Activated naive CD8-positive, alpha-beta T cell treated with anti-CD3 and anti-CD28 coated beads for 36 hours (primary cell): ENCODE measurements at places on chromosomes 1 and 21.
A peak's percentile ranks its signal among the peaks of the same experiment; 100 is the strongest.

- DNase-seq, result no peak
Observed at GRCh38 chr1:67840449-67840848, 7.2 kb upstream of the GNG12 start.

- DNase-seq, result no peak
Observed at GRCh38 chr1:168093616-168094015, 43.1 kb downstream of the GPR161 start.

DNA sequence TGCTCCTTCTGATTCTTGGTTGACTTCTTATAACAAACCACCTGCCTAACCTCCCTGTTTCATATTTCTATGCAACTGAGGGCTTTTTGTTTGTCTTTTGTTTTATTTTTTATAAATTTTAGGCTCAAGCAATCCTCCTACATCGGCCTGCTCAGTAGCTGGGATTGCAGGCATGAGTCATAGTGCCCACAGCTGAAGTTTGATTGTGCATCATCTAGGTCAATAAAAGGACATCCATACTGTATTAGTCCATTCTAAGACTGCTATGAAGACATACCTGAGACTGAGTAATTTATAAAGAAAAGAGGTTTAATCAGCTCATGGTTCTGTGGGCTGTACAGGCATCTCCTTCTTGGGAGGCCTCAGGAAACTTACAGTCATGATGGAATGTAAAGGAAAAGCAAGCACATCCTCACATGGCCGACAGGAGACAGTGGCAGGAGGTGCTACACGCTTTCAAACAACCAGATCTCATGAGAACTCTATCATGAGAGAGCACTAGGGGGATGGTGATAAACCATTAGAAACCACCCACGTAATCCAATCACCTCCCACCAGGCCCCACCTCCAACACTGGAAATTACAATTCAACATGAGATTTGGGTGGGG lies 285.0 kb downstream of the SIPA1L2 start:
- no peak for DNase-seq

- DNase-seq, result no peak
Observed at GRCh38 chr1:58849551-58849950, 65.7 kb upstream of the JUN start.

- DNase-seq, result no peak
Observed at GRCh38 chr1:58745117-58745516, 38.7 kb downstream of the JUN start.

DNA sequence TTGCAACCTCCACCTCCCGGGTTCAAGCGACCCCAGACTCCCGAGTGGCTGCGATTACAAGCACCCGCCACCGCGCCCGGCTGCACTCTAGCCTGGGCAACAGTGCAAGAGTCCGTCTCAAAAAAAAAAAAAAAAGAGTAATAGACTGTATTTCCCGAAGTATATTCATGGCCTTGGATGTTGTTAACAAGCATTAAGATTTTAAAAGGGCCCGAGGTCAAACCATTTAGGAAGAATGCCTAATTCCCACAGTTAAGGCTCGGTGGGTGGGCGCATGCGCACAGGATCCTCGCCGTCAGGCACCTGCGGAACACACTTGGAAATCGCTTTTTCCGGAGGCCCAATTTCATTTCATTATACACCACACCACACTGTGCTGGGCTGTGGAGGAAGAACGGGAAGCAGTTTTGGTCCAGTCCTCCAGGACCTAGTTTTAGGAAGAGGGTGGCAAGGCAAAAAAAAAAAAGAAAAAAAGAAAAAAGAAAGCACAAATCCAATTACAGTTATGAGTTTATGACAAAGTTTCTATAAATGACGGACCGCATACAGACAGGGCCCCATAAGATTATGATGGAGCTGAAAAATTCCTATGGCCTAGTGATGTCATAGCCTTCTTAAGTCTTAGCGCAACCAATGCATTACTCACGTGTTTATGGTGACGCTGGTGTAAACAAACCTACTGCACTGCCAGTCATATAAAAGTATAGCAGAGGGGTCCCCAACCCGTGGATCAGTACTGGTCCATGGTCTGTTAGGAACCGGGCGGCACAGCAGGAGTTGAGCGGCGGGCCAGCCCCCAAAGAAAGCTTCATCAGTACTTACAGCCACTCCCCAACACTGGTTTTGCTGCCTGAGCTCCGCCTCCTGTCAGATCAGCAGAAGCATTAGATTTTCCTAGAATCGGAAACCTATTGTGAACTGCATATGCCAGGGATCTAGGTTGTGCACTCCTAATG lies 38.2 kb downstream of the H3-3A start:
- peak; percentile 31 for DNase-seq

DNA sequence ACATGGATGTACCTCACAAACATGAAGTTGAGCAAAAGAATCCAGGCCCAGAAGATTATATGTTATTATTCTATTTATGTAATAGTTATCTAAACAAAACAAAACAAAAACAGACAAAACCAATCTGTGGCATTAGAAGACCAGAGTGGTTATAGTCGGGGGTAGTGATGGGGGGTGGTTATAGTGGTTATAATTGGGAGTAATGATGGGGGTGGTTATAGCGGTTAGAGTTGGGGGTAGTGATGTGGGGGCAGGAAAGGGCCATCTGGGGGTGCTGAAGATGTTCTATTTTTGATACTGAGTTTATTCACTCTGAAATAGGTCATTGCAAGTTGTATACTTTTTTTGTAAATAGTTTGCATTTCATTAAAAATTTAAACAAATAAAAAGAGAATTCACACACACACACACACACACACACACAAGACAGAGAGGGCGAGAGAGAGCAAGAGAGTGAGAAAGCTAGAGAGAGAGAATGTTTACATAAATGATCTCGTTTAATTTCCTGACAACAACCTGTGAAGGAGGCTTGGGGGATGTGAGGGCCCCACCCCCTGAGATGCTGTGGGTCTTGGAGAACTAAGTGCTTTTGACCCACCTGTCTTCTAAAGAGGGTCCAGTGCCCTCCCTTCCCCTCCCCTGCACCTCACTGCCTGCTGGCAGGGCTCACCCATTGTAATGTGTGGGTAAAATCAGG lies 37.4 kb downstream of the RHOU start:
- no peak for DNase-seq

GRCh38 chr1:214850432-214851050 lies 232.0 kb upstream of the KCNK2 start:
- no peak for DNase-seq

GRCh38 chr1:77539519-77540142 lies 142.8 kb downstream of the ZZZ3 start:
- DNase-seq, result no peak

GRCh38 chr1:22297999-22298398 lies 153.7 kb upstream of the ZBTB40 start:
- no peak for DNase-seq

DNA sequence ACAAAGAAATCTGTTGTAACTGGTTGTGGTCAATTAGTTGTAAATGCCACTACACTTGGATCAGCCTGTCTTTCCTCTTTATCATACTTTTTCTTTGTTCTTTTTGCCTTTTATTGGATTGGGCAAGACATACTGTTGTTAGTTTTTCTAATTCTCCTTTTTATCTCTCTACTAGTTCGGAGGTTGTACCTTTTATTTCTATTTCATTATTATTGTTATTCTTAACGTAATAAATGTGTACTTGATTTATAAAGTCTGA lies 59.2 kb downstream of the IVNS1ABP start:
- DNase-seq, result no peak

- no peak for DNase-seq
Observed at GRCh38 chr1:158062174-158062573, 68.7 kb downstream of the KIRREL1 start.

- DNase-seq, result no peak
Observed at GRCh38 chr1:39268112-39268581, 63.7 kb downstream of the MACF1 start.

DNA sequence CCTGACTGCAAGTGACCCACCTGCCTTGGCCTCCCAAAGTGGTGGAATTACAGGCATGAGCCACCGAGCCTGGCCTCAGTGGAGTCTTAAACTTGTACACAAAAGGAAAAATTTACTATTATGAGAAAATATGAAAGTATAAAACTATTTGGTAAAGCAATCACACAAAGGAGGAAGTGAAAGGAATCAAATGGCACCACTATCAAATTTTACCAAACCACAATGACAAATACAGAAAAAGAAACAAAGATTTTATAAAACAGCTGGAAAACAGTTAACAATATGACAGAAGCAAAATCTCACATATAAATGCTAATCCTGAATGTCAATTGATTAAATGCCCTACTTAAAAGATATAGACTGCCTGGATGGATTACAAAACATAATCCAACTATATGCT lies 42.1 kb upstream of the NEGR1 start:
- DNase-seq, result peak; percentile 8

GRCh38 chr1:4161366-4162006 lies 261.4 kb upstream of the C1orf174 start:
- no peak for DNase-seq

- DNase-seq, result no peak
Observed at GRCh38 chr1:207672522-207673130, 27.7 kb downstream of the CR1L start.

GRCh38 chr1:25541889-25542658 lies 1.3 kb upstream of the LDLRAP1 start:
- no peak for DNase-seq

DNA sequence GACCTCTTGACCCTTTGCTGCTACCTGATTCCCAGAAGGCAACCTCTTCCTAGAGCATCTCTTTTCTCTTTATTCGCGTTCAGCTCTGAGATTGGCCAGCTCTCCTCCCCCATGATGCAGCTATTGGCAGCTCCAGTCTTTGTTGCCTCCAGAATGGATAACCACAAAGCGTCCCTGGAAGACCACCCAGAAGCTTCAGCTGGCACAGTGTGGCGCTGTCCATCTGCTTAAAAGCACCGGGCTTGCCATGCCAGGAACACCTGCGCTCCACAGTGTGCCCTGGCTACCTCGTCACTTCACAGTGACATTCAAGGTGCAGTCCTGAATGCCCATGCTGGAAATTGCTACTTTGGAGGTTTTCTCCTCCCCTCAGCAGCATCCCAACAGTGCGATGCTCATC lies 353.9 kb downstream of the LMO4 start:
- DNase-seq, result no peak

GRCh38 chr21:35257413-35257812 lies 208.3 kb upstream of the RUNX1 start:
- DNase-seq, result no peak

GRCh38 chr1:192959657-192960186 lies 99.4 kb downstream of the UCHL5 start:
- DNase-seq, result no peak

DNA sequence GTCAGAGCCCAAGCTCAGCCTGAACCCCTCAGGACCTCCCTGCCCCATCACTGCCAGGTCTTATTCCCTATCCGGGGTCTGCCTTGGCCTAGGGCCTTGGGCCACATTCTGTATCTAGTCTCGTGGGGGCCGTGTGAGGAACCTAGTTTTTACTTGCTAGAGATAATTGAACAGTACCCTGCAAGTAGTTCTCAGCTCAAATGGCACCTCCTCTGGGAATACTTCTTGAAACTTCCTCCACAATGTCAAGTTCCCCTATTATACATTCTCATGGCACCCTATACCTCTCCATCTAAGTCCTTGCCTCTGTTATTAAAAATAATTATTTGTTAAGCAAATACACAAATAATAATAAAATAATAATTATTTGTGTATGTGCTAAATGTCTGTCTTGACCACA lies 32.9 kb upstream of the CSF1 start:
- DNase-seq, result no peak

DNA sequence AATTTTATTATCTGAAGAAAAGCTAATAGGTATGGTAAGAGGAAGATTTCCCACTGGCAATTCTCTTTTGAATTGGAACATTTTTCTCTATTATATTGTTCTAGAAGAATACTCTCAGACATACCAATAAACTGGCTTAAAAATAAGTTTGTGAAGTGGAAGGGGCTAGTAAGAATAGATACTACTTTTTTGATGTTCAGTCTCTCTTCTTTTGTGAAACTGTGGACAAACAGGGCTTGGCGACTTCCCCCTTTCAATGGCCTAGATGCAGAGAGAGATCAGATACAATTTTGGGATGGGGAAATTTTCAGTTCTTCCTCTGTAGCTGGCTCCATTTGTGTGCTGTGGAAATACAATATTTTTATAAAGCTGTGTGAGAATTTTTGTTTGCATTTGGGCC lies 2.5 kb downstream of the PBX1 start:
- DNase-seq, result no peak

DNA sequence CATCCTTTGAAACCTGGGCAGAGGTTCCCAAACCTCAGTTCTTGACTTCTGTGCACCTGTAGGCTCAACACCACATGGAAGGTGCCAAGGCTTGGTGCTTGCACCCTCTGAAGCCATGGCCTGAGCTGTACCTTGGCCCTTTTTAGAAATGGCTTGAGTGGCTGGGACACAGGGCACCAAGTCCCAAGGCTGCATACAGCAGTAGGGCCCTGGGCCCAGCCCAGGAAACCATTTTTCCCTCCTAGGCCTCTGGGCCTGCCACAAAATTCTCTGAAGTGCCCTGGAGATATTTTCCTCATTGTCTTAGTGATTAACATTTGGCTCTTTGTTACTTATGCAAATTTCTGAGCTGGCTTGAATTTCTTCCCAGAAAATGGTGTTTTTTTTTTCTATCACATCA lies 65.6 kb upstream of the ACTRT2 start:
- DNase-seq, result no peak

DNA sequence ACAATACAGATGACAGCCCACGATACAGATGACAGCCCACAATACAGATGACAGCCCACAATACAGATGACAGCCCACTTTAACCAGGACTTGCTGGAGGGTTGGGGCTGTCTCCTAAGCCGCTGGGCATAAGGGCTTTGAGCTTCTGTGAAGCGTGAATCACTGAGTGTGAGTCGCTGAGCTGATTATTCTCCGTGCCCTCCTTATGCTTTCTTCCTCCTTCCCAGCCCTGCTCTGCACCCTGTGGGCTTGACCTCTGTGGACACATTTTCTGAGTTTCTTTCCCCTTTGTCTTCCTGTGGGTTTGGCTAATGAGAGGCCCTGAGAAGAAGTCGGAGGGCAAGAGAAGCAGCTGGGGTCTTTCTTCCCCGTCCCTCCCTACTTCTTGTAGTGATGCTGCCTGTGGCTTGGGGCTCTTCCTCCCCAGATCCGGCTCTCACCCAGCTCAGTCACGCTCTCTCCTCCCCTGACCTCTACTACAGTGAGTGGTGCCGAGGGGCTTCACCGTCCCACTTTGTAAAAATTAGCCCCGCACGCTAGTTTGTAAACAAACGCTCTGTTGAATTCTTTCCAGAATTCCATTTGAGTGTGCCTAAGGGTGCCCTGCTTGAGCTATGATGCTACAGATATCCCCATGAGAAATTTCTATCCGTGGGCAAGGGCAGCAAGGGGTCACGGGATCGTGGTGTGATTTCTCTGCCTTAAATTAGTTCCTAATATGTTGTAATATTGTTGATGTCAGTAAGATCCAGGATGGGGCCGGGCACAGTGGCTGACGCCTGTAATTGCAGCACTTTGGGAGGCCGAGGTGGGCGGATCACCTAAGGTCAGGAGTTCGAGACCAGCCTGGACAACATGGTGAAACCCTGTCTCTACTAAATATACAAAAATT lies 46.4 kb upstream of the SOD1 start:
- DNase-seq, result no peak

GRCh38 chr1:54014009-54014629 lies 3.9 kb downstream of the LDLRAD1 start:
- no peak for DNase-seq

DNA sequence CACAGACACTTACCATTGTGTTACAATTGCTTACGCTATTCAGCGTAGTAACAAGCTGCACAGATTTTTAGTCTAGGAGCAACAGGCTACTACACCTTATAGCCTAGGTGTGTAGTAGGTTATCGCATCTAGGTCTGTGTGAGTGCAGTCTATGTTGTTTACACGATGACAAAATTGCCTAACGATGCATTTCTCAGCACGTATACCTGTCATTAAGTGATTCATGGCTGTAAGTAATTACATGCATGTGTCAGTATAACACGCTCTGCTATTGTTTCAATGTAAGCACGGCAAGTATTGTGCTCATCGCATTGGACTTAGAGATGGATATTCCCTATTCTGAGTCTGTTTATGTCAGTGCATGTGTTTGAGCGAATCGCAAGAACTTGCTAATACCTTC lies 15.7 kb upstream of the ZBTB18 start:
- DNase-seq, result no peak
